AG09309 (cell line): ENCODE measurements at places on chromosomes 7 and 10.

- DNase-seq = no peak
Measured at GRCh38 chr10:123379156-123379555, 225.0 kb downstream of the BUB3 start.

DNA sequence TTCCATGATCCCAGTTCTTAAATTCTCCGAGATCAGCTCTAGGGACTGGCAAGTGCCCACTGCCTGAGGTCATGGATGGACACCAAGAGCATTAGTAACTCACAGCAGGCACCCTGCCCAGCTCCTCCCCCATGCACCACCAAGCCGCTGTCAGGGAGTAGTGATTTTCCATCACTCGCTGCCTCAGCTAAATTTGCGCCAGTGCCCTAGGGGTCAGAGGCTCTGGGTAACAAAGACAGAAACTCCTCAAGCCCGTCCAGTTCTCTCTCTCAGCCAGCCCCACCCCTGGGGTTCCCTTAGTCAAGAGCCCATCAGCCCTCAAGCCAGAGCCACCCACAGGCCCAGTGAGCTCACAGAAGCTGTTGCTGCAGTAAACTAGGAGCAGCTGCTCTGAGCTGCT is 30.0 kb downstream of the PAX2 start:
- DNase-seq = no peak

DNA sequence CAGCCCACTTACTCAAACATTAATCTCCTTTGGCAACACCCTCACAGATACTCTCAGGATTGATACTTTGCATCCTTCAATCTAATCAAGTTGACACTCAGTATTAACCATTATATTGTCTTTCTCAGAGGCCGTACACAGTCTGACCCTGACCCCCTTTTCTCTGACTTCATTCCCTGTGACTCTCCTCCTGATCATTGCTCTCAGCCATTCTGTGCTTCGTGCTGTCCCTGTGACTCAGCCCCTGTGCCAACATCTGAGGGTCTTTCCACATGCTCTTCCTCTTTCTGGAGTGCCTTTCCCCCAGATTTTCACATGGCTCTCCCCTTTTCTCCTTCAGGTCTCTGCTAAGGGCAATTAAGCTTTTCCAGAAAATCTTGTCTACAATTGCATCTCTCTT is 289.0 kb upstream of the PHYHIPL start:
- no peak for DNase-seq

- no peak for DNase-seq
Measured at GRCh38 chr10:130895161-130895560, 416.4 kb downstream of the TCERG1L start.

- no peak for DNase-seq
Measured at GRCh38 chr7:134504660-134505164, 22.7 kb upstream of the AKR1B10 start.
